ENCODE measurements at places on chromosomes 13 and 19.

DNA sequence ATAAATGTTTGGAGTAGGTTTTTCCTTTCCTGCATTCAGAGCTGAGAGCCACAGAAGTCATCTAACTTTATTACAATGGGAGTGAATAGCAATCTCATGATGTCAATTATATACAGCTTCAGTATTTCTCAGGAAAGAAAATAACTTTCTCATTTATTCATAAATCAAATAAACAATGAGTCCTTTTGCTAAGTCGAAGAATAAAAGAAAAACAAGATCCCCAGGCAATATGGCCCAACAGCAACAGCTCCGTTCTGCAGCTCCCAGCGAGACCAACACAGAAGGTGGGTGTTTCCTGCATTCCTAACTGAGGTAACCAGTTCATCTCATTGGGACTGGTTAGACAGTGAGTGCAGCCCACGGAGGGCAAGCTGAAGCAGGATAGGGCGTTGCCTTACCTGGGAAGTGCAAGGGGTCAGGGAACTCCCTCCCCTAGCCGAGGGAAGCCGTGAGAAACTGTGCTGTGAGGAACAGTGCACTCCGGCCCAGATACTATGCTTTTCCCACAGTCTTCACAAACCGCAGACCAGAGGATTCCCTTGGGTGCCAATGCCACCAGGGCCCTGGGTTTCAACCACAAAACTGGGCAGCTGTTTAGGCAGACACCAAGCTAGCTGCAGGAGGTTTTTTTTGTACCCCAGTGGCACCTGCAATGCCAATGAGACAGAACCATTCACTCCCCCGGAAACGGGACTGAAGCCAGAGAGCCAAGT is 128.2 kb downstream of the SLITRK1 start:
- DNase-seq = no peak

GRCh38 chr13:101492251-101492910 is 39.9 kb downstream of the ITGBL1 start:
- no peak for DNase-seq

DNA sequence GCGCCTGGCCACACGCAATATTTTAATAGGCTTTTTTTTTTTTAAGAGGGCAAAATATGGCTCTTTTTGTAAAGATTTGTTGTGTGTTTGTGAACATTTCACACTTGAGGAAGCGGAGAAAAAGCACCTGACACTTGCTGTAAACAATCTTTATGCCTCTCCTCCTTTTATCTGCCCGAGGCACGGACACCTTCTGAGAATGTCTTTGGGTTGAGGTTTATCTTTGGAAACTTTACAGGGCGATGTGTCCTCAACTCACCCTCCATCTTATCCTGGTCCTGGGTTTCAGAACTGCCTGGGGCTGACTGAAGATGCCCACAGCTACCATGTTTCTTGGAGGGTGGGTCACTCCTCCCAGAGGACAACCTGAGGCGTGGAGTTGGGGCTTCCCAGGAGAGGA is 44.0 kb downstream of the ZNF627 start:
- DNase-seq = no peak

DNA sequence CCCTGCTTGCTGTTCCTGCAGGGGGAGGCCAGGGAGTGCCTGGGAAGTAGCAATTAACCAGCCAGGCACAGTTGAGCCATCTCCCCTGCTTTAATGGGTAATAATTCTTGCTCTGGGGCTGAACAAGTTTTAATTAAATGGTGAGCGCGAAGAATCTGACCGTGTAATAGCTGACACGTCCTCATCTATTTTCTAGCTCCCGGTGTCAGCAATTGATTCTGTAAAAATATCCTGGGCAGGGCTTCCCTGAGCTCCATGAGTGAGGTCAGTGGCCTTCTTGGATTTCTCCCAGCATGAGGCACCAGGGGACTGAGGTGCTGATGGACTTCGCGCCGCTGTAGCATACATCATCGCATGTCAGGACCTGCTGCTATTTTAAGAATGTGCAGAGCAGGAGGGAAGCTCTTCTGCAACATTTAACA is 26.9 kb downstream of the SIPA1L3 start:
- no peak for DNase-seq

DNA sequence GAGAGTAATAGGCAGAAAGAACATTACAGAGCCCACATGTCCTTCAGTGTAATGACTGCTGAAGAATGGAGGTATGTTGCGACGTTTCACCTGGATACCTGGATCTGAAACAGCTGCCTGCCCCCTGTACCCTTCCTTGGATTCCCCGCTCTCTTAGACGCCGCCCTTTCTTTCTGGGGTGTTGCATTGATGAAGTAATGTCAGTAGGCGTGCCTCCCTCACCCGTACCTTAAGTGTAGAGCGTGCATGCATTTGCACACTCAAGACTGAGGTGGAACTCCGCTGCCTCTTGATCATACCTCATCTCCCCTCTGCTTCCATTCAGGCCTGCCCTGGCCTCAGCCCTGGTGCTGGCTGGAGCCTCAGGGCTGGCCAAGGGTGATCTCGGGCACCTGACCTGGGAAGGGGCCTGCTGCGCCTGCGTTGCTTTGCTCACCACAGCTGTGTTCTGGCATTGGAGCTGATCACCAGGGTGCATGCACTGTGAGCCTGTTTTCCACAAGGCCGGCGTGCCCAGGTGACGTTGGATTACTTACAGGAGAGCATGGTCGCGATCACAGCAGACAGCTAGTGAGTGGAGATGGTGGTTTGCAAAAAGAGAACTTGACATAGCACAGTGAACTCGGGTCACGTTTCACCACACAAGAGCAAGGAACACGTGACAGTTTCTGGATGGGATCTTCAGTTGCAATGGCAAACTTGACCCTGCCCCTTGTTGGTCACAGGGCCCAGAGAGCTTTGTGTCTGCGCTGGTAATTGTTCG is 99.0 kb downstream of the ARHGEF7 start:
- DNase-seq = no peak

GRCh38 chr13:99392470-99393135 is 85.4 kb upstream of the GPR183 start:
- DNase-seq = no peak

- no peak for DNase-seq
Measured at GRCh38 chr19:13505164-13505695, 1.0 kb downstream of the CACNA1A start.

- no peak for DNase-seq
Measured at GRCh38 chr13:100662468-100663211, 12.0 kb downstream of the TMTC4 start.

DNA sequence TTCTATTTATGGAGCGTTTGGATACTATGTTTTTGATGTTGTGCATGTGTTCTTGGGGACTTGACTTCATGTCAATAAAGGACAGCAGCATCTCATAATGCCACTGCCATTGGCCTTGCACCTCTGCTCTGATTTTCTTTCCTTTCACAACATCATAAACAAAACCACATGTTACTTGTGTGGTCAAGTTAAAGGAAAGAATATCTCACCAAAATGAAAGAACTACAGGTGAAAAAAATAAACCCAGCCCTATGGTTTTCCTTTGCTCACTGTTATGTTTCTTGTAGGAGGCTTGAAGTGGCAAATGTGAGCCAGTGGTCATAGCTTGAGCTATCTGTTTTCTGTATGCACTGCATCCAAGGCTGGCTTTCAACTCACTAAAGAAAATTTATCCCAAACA is 240.4 kb downstream of the KCNRG start:
- DNase-seq = no peak

Data from stimulated activated CD4-positive, alpha-beta T cell treated with anti-CD3 and anti-CD28 coated beads, Interleukin-4, amount 100 ng/mL, for 4 hours (primary cell).